ENCODE measurements at places on chromosomes 12 and 14. TPM values are rescaled to one million over a fixed set of nuclear protein-coding genes. Genes with fewer than 3 reads are reported as not detected.

DNA sequence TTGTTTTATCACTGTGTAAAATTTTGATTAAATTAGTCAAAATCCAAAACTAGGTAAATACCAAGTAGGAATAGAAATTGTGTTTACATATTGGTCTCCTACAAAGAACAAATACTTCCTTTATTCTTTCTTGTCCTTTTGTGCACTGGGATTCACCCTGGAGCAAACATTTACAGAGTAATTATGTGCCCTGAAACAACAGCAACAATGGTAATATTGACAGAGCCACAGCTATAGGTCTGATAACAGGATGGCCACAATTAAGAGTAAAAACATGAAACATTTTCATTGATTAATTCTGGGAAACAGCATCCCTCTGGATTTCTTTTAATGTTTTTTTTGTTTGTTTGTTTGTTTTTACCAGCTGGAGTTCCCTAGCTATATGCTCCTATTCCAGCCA, 61.2 kb downstream of the SLC38A6 start:
- no peak for DNase-seq

- no peak for DNase-seq
Observed at GRCh38 chr14:106218174-106218573, 691.8 kb downstream of the TMEM121 start.

GRCh38 chr12:68180792-68181744, 21.5 kb upstream of the IFNG start:
- DNase-seq, result no peak

DNA sequence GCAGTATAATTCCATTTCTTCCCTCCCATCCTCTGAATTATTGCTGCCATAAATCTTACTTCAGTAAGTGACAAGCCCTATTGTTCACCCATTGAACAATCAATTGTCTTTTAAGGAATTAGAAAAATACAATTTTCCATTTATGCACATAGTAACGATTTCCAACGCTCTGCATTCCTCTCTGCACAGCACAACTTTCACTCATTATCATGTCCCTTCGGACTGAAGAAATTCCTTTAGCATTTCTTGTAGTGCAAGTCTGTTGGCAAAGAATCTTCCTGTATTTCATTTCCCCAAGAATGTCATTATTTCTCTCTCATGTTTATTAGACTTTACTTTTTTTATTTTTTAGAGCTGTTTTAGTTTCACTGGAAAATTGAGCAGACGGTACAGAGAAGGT, 252.1 kb upstream of the RTL1 start:
- DNase-seq, result no peak

GRCh38 chr14:90508536-90509254, 111.9 kb downstream of the CALM1 start:
- DNase-seq, result no peak

- no peak for DNase-seq
Observed at GRCh38 chr12:27351476-27351875, 18.8 kb downstream of the BMAL2 start.

DNA sequence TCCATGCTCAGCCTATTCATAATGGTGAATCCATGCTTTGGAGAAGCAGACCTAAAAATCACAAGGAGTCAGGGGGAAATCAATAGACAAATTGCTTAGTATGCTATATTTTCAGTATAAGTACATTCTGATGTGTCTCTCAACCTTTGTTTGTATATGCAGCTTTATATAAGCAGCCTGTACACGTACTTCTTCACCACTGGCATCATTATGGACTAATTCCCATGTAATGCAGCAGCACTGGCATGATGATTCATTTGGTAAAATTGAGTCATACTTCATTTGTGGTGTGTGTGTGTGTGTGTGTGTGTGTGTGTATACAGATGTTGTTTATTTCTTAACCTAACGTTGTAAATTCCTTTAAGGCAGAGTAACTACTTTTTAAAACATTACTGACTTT, 10.9 kb downstream of the DCP1B start:
- DNase-seq, result no peak

DNA sequence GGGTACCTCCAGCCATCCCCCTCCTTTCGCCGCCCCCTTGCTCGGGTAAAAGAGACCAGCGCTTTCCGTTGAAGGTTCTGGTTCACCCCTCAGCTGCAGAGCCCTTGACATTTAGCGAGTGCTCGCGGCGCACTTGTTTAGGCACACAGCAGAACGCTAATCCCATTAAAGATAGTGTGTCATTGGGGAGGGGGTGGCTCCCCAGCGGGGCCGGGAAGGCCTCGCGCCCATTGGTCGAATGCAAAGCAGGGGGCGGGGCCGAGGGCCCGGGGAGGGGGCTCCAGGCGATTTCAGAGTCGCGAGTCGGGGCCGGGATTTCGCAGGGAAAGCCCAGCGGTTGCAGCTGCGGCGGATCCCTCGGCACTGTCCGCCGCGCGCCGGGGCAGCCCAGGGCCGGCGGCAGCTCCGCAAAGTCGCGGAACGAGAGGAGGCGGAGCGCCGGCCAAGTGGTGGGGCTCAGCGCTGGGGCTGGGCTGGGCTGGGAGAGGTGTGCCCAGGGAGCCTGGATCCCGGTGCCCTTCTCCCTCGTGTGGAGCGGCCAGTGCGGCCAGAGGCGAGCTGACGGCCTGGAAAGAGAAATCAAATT, 122.9 kb downstream of the TSPAN9 start:
- peak; percentile 56 for DNase-seq

GRCh38 chr12:110766311-110767154, 23.8 kb upstream of the PPP1CC start:
- no peak for DNase-seq

GRCh38 chr12:110371408-110372055, 32.0 kb downstream of the ANAPC7 start:
- no peak for DNase-seq

DNA sequence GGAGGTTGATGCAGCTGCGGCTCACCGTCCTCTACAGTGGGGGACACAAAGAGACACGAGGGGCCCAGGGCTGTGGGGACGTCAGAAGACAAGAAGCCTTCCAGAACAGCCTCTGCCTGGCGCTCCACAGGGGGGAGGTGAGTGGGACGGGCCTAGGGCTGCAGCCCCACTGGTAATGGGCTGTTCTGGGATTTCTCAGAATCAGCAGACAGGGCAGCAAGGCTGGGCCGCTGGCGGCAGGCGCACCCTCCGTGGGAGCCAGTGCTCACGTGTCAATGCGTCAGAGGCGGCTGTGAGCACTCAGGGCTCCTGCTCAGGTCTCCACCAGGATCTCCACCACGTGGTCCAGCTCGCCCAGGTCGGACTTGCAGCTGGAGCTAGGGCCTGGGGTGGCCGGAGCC, 10.0 kb downstream of the CDCA4 start:
- DNase-seq, result no peak

GRCh38 chr12:15679151-15679550, 110.0 kb downstream of the EPS8 start:
- DNase-seq, result no peak

DNA sequence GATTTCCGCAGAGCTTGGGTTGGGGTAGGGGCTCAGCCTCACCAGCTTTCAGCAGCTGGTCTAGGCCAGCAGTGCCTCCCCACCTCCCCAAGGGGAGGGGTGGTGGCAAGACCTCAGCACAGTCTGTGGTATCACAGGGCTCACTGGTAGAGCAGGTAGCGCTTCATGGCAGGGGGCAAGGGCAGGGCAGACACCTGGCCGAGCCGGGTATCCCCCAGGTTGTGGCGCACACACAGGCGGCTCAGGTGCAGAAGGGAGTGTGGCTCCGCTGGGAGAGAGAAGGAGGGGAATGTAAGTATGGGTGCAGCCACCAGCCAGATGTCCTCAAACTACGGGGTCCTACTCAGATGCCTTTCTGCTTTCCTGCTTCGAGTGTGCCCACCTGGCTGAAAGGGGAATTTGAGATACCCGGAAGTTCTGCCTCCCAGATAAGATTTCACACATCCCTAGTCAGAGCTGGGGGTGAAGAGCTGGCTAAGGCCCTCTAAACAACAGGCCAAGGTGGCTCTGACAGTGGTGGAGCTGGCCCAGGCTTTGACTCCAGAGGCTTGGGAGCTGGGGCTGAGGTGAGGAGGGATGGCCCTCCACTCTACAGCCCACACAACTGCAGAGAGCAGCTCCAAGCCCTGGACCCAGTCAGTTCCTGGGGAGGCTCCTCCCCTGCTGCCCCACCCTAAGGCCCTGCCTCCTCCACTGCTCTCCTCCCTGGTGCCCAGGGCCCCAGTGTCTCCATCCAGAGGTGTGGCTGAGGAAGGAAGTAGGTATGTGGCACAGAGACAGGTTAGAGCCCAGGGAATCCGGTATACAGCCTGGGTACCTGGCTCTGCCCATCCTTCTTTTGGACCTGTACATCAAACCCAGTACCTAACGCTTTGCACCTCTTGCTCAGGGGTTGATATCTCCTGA, 1.8 kb downstream of the SPSB2 start:
- no peak for DNase-seq

DNA sequence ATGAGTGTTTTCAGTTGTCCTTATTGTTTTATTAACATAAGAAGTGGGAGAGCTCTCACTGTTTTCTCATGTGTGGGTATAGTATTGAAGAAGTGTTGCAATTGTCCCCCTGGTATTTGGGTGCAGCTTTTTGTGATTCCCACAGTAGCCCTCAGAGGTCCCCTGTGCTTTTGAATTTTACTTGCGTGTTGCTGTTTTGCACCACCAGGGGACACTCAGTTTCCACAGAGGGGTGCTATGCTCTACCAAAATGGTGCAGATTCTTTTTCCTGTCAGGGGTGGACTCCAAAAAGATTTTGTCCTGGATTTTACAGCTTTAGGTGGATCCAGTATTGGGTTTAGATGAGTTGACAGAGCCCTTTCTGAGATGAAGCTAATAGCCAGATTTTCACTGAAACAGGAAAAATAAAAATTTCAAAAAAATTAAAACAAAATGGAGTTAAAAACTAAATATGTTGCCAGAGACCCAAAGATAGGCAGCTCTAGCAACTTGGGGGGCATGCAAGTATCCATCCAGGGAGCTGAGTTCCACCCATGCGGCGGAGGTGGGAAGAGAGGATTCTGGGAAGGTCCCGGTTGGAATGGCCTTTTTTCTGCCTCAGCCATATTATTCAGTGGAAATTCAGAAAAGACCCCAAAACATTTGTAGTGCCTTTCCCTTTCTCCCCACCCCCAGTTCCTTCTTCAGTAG, 50.2 kb downstream of the TTLL5 start:
- no peak for DNase-seq

- DNase-seq, result no peak
Observed at GRCh38 chr12:113054948-113055486, 1.5 kb upstream of the DTX1 start.

DNA sequence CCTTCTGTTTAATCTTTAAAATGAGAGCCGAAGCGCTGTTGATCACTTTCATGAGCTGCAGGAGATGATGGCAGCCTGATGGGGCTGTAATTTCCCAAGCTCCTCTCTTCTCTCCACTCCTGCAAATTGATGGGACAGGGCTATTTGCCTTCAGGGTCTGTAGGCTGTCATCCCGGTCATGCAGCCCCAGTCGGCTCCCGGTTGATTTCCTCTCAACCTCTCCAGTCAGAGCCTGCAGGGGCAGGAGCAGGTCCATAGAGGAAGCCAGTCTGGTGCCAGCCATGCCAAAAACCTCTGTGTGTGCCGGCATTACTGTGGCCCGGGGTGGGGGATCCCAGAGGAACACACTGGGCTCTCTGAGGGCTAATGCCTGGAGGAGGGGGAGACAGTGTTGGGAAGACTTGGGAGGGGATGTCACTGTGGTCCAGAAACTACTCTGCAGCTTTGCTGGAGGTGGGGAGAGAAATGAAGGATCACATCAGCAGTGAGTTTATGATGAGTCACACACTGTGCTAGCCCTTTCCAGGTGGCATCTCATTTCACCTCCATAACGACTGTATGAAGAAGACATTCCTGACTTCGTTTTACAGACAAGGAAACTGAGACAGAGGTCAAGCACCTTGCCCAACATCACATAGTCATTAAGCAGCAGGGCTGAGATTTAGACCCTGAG, 46.5 kb upstream of the PRIMA1 start:
- DNase-seq, result no peak

DNA sequence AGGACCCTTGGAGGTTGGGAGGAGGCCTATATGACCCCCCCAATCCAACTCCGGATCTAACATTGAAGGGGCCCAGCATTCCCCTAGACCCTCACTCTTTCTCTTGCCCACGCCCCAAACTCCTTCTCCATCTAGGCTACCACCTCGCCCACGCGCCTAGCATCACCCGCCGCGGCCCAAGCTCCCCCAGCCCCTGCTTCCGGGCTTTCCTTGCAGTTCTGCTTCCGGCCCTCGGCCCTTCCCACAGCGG, 445 bp downstream of the CERS5 start:
- DNase-seq, result no peak

The KRT1 gene
- polyA plus RNA-seq, result 0.34 TPM

The ARHGAP5 gene
- 122 TPM for polyA plus RNA-seq

The KLRD1 gene
- 0.70 TPM for polyA plus RNA-seq

The AMDHD1 gene
- 1.3 TPM for polyA plus RNA-seq

The GUCY2C gene
- 0.62 TPM for polyA plus RNA-seq

The CMA1 gene
- 0.50 TPM for polyA plus RNA-seq

The RERGL gene
- polyA plus RNA-seq, result 13.5 TPM

The KERA gene
- polyA plus RNA-seq, result 0.11 TPM

The RND1 gene
- polyA plus RNA-seq, result 3.1 TPM

The RNASE7 gene
- 0.54 TPM for polyA plus RNA-seq

The NXPH4 gene
- 3.2 TPM for polyA plus RNA-seq

The TPH2 gene
- not detected for polyA plus RNA-seq

The PRIMA1 gene
- polyA plus RNA-seq, result 5.0 TPM

The TEAD4 gene
- 9.4 TPM for polyA plus RNA-seq

All from left renal pelvis (tissue), 4 donors.